ENCODE measurements at places on chromosomes 6 and 20.
A peak's percentile ranks its signal among the peaks of the same experiment; 100 is the strongest.

DNA sequence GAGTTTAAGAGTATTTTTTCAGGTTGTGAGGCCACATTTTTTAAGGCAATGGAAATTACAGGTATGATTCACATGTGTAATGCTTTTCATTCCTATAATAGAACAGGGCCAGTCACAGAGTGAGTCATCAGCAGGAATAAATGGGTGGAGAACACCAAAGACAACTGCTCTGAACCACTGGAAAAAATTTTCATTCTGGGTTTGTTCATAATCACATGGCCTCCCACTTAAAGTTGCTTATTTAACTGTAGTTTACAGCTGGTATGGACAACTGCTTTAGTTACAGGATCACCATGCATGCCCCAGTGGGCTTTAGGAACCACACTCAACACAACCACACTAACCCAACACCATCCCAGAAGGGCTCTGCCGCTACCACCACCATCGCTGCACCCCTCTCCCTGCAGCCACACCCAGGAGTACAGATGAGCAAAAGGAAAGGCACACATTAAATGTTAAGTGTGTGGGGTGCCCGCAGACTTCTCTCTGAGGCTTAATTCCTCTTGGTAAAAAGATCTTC lies 107.0 kb upstream of the DST start:
- DNase-seq: no peak

DNA sequence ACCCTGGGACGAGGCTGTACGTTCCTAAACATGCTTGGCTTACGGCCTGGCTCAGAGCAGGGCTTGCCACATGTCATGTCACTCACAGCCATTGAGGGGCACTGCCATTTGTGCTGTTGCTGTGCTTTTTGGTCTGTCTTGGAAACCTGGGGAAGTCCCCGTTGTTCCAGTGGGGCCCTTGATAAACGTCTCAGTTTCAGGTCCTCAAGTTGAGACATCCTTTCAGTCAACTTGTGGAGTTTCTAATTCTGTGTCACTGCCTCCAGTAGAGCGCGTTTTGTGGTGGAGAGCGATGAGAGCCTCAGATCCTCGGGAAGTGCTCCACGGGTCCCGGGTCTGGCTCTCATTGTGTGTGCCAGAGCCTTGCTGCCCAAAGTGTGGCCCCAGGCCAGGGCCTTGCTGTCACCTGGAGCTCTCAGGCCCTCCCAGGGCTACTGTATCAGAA lies 43.0 kb upstream of the CCR6 start:
- DNase-seq: no peak

DNA sequence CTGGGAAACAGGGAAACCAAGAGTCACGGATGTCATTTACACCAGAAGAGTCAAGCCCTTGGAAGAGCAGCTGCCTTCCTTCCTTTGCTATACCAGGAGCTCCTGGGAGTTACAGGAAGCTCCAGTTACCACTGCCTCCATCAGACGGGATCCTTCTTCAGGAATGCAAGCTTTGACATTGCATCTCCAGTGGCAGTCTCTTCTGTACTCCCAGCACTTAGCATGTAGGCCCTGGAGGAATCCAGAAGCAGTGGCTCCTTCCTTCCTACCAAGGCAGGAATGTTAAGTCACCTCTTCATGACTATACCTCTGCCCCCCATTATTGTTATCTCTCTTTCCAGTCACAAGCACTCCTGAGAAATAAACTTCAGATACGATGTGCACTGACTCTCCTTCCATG lies 836.0 kb downstream of the MAFB start:
- DNase-seq: no peak

DNA sequence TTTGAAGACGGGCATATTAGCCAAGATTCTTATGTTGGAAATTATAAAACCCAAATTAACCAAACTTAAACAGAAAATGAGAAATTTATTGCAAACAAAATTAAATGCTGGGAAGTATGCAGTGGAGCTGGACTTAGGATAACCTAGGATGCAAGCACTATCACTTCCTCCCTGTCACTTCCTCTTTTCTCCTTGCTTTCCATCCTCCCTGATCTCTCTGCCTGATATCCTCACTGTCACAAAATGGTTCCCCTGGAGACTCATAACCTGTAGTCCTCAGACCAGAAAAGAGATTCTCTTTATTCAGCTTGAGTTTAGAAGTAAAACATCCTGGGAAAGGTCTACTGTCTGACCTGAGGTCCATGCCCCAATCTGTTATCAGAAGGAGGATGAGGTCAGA lies 7.4 kb upstream of the KLHL32 start:
- no peak for DNase-seq

DNA sequence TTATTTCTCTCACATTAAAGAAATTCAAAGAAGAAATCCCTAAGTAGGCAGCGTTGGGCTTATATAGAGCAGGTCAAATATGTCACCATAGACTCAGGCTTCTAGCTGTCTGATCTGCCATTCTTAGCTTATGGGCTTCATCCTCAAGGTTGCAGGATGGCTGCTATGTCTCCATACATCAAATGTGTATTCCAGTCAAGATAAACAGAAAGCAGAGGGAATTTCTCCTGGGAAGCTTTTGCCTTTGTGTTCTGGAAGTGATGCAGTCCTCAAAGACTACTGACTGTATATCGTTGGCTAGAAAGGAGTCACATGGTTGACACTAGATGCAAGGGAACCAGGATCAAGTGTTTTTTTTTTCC lies 36.0 kb downstream of the ZNF341 start:
- DNase-seq: no peak

DNA sequence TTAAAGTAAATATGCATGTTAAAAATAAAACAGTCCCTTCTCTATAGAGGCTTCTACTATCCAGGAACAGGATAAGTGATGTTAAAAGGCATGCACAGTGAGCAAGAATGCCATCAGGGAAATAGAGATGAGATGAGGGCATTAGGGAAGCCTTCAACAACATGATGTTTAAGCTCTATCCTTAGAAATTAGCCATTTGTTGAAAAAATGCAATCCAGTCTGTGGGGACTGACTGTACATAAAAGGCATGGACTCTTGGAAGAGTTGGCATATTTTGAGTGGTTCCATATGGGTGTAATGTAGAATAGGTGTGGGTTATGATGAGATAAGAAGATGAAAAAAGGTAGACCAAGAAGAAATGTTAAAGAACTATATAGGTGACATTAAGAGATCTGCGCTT lies 5.8 kb downstream of the KIAA0319 start:
- DNase-seq: no peak

DNA sequence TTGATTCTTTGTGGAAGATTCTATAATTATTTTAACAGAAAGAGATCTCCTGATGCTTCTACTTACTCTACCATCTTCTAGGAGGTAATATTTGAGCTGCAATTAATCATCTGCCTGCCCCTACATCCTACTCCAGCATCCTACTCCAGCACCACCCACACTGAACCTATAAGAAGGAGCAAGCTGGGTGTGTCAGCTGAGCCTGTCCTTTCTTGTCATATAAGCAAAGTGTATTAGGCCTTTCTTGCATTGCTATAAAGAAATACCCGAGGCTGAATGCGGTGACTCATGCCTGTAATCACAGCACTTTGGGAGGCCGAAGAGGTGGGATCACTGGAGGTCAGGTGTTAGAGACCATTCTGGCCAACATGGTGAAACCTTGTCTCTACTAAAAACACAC lies 84.2 kb upstream of the ARG1 start:
- DNase-seq: no peak

GRCh38 chr20:3785240-3786125 lies 1.1 kb downstream of the CENPB start:
- DNase-seq: no peak

- DNase-seq: no peak
Measured at GRCh38 chr6:160082627-160083026, 39.0 kb upstream of the SLC22A1 start.

GRCh38 chr20:38343311-38344106 lies 2.8 kb upstream of the LBP start:
- no peak for DNase-seq

- DNase-seq: no peak
Measured at GRCh38 chr6:74941424-74941823, 264.4 kb downstream of the COL12A1 start.

DNA sequence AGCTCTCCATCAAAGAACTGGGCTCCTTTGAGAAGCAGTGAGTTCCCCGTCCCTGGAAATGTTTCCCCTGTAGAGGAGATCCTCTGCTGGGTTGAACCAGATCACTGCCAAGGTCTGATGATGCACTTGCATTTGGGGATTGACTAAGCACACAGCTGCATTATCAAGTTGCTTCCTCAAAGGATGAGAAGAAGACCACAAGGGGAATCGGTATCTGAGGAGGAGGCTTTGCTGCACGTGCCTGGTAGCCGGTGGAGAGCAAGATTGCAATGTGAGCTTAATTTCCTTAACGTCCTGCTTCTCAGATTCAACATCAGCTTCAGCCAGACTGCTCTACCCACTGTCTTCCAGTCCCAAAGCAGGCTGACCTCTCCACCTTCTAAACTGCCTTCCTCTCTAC lies 128.8 kb upstream of the STMND1 start:
- no peak for DNase-seq

DNA sequence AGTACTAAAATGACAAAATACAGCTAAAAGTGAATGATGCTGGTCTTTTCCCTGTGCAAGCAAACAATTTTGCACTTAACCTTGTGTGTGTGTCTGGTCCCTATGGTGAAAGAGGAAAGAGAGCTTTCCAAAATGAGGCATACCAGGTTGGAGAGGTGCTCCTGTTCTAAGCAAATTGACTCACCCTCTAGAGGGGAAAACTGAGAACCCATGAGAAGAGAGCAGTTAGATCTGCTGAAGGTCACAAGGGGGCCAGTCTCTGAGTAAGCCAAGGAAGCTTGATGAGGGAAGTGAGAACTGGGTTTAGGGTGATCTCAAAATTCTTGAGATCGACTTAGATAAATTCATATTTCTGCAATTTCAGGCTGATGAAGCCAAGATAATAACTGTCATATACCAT lies 157.5 kb upstream of the TBX18 start:
- DNase-seq: no peak

- no peak for DNase-seq
Measured at GRCh38 chr6:69913361-69913760, 47.0 kb downstream of the COL19A1 start.

DNA sequence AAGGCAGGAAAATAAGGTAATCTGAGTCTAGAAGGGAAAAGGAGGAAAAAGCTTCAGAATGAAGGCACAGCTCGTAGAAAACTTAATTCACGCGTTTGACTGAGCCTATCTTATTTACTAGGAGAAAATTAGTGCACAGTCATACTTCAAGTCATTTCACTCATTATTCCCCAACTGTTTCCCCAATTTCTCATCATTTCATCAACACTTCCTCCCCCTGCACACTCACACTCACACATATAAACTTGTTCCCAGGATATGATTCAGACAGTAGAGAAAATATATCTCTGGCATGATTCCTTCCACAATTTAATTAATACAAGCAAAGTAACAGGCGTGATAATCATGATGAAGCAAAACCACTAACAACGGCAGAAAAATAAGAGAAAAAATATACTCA lies 94.5 kb upstream of the F13A1 start:
- DNase-seq: no peak

- DNase-seq: no peak
Measured at GRCh38 chr20:53099856-53100255, 127.7 kb downstream of the TSHZ2 start.

- no peak for DNase-seq
Measured at GRCh38 chr20:63545814-63546213, 1.7 kb downstream of the SRMS start.

DNA sequence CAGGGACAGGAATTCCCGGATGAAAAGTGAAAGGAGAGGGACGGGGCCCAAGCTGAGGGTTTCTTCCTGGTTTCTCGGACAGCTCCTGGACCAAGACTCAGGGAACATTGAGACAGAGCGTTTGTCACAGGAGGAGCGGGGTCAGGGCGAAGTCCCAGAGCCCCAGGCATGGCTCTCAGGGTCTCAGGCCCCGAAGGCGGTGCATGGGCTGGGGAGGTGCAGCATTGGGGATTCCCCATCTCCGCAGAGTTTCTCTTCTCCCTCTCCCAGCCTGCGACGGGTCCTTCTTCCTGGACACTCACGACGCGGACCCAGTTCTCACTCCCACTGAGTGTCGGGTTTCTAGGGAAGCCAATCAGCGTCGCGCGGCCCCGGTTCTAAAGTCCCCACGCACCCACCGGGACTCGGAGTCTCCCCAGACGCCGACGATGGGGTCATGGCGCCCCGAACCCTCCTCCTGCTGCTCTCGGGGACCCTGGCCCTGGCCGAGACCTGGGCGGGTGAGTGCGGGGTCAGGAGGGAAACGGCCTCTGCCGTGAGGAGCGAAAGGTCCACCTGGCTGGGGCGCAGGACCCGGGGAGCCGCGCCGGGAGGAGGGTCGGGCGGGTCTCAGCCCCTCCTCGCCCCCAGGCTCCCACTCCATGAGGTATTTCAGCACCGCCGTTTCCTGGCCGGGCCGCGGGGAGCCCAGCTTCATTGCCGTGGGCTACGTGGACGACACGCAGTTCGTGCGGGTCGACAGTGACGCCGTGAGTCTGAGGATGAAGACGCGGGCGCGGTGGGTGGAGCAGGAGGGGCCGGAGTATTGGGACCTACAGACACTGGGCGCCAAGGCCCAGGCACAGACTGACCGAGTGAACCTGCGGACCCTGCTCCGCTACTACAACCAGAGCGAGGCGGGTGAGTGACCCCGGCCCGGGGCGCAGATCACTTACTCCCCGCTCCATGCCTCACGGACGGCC lies 54.6 kb upstream of the POLR1H start:
- no peak for DNase-seq

- DNase-seq: no peak
Measured at GRCh38 chr6:65113581-65113980, 593.4 kb downstream of the EYS start.

DNA sequence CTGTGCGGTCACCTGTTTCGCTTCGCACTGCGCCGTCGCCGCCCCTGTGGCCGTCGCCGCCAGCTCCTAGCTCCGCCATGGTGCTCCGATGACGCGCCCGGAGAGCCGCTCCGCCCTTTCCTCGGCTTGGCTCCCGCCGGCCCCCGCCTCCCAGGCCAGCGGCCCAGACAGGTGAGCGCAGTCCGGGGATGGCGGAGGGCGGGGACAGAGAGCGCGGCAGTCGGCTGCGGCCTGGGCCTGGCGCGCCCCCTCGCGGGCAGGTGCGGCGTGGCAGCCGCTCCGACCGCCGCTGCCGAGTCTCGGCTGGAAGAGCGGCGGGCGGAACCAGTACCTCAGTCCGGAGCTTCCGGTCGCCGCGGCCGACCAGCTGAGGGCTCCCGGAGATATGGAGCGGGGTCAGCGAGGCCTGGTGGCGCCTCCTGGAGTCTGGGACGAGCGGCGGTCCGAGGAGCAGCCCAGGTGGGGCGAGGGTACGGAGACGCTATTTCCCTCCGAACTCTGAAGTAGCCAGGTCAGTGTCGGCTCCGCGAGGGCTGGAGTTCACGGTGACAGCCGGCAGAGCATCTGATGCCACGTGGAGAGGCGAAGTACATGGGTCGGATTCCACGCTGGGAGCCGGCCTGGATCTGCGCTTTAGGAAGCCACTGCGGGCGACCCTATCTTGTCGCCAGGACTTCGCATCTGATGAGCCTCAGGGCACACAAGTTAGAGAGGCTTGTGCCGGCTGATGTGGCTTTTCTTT lies at the start of gene MAP7:
TSS of gene MAP7 (minus strand) at position 93 of the 742 bp plus-strand sequence. CDS start at position 79, 14 bp downstream.
- DNase-seq: peak; percentile 56

DNA sequence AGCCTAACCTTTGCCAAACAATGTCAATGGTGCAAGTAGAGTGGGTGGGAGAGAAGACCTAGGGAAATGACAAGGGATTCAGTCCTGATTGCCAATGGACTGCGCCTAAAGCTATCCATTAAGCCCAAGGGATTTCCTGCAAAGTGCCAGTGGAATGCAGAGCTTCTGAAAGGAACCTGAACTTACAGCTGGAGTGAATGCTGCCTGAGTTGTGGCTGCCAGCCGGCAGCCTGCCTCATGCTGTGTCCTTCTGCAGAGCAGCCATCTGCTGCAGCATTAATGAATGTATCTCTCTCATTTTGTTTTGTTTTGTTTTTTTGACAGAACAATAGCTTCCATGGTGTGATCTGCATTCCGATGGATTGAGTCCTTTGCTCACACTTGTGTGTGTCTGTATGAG lies 44.7 kb downstream of the SLC35F1 start:
- no peak for DNase-seq

- no peak for DNase-seq
Measured at GRCh38 chr6:46051962-46052361, 36.3 kb upstream of the CLIC5 start.

All from NCI-H460 (cell line).